ENCODE measurements at places on chromosomes 2 and 18.

DNA sequence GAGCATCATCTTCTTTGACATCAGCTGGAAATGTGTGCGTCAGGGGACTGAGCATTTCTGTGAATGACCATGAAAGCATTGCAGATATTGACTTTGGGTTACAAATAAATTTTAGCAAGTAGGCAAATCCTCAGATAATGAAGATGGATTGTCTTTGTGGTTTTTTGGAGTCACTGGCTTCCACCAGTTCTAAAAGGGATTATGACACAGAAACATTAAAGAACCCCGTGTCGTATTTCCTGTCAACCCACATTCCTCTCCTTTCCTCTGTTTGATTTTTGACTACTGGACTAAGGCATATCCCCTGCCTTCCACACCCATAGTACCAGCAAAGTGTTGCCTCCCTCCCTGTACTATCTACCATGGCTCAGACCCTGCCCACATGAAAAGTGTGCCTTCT, 268.1 kb downstream of the MYO3B start:
- DNase-seq: no peak

DNA sequence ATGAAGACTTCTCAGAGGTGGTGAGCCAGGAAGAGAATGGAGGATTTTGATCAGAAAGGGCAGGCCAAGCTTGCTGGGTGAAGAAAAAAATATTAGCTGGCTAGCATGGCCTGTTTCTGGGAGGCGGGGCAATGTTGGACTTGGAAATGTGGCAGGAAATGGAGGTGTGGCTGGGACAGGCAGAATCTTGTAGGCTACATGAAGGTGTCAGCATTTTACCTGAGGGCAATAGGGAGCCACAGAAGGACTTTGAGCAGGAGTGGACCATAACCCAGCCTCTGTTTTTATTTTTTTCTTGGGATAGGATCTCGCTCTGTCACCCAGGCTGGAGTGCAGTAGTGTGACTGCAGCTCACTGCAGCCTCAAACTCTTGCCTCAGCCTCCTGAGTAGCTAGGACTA, 31.7 kb downstream of the EMX1 start:
- DNase-seq: no peak

DNA sequence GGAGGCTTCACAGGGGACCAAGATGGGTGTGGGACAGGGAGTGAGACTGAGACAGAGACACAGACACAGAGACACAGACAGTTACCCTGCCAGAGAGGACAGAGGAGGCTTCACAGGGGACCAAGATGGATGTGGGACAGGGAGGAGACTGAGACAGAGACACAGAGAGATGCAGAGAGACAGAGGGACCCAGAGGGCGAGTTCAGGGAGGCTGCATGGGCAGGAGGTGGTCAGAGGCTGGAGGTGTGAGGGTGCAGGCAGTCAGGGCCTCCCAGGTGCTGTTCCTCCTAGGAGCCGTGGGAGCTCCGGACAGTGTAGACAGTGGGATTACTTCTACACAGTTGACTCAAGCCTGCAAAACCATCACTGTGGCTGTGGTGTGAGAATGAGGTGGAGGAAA, 206.2 kb upstream of the PXDN start:
- DNase-seq: no peak

DNA sequence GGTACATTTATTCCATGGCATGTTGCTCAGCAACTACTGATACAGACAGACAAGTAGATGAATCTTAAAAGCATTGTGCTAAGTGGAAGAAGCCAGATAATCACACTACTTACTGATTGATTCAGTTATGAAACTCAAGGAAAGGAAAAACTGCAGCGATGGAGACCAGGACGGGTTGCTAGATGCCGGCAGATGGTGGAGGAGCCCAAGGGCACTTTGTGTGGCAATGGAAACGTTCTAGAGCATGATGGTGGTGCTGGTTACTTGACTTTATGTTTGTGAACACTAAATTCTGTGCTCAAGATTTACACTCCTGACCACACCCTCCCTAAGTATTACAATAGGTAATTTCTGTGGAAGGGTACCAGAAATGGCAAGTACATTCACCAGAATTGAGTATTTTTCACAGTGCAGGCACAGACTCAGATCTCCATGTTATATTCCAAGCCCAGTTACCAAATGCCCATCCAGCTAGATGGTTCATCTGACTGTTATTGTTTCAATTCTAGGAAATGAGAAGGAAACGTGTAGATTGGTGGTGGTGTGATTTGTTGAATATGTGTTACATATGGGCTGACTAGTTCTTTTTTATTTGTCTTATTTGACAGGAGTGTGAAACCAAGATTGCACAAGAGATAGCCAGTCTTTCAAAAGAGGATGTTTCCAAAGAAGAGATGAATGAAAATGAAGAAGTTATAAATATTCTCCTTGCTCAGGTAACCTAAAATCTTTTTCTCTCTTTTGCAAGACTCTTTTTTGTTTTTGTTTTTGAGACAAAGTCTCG, 55.1 kb downstream of the RALBP1 start:
- DNase-seq: no peak

DNA sequence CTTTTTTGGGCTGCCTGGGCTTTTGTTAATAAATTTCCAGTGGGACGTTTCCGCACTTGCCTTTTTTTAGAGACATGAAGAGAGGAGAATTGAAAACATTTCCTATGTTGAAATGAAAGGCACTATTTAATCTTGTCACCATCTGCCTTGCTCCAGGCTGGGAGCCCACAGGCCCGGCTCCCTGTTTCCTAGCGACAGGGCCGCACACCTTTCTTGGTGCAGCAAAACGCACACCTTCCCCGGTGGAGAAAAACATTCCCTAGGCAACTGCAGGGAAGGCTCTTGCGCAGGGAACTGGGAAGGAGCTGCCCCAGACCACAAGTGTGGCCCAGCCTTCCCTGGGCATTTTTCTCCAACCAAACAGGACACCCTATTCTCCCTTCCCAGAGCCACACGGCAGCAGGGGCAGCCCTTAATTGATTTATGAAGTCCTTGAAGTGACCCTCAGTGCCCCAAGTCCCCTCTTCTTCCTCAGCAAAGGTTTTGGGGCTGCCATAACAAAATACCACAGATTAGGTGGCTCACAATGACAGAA, 132.9 kb upstream of the MSH6 start:
- no peak for DNase-seq

- no peak for DNase-seq
These were observed 91.4 kb upstream of the SMAD7 start for GRCh38 chr18:49042246-49042570.

GRCh38 chr2:44118257-44118656, 50.4 kb upstream of the PPM1B start:
- DNase-seq: no peak

DNA sequence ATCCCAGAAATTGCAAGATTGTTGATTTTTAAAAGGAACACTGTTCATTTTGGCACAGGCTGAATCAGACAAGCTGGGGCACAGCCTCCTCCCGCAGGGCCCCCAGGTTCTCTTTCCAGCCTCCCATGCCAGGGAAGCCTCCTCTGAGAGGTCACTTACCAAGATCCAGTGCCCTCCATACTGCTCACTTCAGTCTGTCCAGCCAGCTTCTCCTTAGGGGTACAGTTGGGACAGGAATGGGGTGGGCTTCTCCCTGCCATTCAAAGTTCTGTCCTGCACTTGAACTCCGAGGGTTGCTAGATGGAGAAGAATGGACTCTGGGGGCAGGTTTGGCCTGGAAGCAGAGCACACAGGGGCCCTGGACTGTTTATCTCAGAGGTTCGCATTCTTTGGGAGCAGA, 7.5 kb upstream of the CYP26B1 start:
- no peak for DNase-seq

DNA sequence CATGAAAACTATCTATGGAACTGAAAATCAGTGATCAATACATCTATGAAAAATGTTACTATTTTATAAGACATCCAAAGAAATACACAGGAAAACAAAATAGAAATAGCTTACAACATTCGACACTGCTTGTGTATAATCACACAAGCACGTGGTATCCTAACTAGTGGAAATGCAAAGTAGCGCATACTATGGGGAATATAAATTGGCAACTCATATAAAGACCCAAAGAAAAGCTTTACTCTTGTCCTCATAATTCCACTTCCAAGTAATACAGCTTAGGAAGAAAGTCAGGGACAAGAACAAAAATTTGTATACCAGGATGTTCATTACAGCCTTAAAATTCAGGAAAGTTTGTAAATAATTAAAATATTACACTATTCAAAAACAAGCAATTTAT, 384.6 kb downstream of the NRXN1 start:
- no peak for DNase-seq

GRCh38 chr2:133821107-133821760, 253.0 kb upstream of the NCKAP5 start:
- no peak for DNase-seq

GRCh38 chr2:2409481-2409880, 78.4 kb upstream of the MYT1L start:
- no peak for DNase-seq

- DNase-seq: no peak
These were observed 31.4 kb downstream of the AFG3L2 start for GRCh38 chr18:12345491-12346239.

DNA sequence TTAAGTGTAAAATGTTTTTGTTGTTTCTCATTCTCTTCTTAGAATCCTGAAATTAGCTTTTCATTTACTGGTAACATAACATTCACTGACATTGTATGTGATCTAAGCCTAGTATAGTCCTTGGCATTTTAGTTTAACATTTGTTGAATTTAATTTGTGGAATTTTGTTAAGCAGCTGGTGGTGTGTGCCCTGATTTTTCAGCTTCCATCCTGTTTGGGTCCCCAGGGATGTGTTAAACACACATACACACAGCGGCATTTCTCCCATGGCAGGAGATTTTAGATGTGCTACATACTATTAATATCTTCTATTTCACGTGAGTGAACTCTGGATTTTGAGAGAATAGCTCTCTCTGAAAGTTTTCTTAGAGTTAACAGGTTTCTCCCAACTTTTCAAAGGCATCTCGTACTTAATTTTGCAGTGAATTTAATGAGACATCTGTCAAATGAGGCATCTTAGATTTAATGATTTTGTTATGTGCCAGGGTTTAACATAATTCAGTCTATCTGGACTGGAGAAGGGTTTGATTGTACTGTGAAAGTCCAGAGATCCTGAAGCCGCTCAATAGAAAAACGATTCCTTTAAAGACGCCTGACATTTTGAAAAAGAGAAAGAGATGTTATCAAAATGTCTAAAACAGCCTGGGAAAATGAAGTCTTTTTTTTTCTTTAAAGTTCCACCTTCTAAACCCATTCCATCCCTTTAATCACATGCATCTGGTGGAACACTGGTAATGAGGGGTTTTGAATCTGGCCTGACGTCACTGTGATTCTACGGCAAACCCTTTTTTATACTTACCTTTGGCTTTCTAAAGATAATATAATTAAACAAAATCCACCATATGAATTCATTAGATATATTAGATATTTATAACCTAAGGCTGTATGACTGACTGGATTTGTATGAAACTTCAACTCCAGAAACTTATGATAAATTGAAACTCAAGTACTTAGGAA, 6.8 kb downstream of the PHLPP1 start:
- no peak for DNase-seq

DNA sequence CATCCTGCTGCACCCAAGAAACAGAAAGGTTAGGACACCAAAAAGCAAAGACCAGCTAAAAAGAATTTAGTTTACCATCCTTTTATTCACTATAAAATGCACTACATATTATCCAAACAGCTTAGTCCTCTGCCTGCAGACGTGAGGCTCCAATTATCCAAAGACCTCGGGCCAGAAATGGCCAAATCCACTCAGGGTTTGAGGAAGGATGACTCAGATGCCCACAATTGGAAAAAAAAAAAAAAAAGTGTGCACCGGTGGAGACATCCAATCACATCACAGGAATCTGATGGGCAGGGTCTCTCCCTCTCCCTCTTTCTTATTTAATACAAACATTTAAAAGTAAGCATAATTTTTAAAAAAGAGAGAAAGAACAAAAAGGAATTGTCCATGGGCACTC, 65.7 kb downstream of the TRABD2A start:
- no peak for DNase-seq

- DNase-seq: no peak
These were observed 42.0 kb upstream of the STK17B start for GRCh38 chr2:196213252-196213980.

- DNase-seq: no peak
These were observed 18.2 kb upstream of the MBOAT2 start for GRCh38 chr2:9021563-9022211.

DNA sequence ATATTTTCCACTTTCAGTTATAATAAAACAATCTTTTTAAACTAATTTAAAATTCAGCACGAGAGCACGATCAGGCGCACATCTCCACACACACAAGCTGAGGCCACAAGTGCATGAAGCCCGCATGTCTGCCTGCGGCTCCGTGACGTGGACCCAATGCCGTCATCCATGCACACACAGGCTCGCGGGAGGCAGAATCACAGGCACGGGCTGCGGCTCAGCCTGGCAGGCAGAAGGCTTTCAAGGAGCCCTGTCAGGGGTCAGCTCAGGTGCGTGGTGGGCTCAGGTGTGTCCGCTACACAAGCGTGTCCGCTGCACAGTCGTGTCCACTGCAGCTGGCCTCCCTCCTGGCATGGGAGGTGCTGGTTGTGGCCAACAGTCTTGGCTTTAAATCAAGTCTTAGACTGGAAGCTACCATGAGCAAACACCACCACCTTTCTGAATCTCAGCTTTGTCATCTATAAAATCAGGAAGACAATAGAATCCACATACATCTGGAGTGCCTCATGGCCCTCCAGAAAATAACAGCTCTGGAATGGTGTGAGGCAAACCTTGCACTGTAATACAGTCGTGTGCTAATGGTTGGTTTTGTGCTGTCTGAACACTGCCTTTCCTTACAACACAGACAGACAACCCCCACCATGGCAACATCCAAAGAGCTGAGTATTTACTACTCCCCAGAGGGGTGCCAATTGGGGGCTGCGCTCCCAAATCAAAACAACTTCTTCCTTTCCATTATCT, 210.1 kb downstream of the NDUFA10 start:
- no peak for DNase-seq

- no peak for DNase-seq
These were observed 108.6 kb upstream of the CWC22 start for GRCh38 chr2:180115675-180116074.

GRCh38 chr2:167508709-167509108, 620.4 kb downstream of the XIRP2 start:
- DNase-seq: no peak

DNA sequence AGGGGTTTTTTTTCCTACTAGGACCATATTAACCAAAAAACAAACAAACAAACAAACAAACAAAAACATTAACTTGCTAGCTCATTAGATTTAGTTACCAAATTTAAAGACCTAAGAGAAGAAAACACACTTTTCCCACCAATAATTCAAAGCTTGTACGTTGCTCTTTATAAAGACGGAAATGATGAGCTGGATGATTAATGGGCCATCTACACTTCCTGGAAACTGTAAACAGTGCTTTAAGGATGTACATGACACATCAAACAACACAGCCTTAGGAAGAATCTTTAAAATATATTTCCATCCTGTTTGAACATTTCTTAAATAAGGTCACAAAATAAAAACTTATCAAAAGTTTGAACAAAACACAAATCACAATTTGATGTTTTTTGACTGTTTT, 982 bp downstream of the BMP10 start:
- no peak for DNase-seq

Data from fibroblast of skin of left biceps (primary cell).